ENCODE measurements at places on chromosomes 12 and 14.

GRCh38 chr12:47071241-47071852, 8.1 kb upstream of the PCED1B start:
- no peak for DNase-seq

DNA sequence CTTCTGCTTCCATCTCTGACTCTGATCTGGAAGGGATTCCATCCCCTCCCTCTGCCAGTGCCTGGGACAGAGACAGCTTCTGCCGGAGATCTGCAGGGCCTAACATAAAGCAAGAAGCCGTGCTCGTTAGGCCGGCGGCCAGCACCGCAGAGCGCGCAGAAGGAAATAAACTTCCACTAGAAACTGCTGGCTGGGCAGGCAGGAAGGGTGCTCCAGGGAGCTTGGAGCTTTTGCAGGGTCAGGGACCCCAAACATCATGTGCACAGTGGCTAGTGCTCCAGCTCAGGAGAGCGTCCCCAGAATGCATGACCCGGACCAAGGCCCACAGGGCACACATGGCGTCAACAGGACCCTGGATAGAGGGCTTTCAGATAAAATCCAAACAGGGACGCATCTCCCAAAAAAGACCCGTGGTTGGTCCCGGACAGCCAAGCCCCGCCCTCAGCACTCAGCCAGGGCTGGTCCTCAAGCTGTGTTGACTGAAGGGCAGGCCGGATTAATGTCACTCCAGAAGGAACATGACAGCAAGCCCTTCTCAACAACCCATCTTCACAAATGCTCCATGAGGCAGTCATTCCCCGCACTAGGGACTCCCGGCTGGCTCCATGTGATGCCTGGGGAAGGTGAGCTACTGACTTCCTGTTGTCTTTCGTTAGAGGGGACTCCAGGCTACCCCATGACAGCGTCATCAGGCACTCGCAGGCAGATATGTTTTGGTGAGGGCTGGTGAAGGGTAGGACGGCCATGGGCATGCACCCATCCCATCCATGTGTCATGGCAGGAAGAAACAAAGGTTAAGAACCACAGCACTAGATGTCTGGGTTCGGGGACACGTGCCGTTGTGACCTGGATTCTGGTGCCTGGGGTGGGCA, 121.5 kb downstream of the CALM1 start:
- no peak for DNase-seq

DNA sequence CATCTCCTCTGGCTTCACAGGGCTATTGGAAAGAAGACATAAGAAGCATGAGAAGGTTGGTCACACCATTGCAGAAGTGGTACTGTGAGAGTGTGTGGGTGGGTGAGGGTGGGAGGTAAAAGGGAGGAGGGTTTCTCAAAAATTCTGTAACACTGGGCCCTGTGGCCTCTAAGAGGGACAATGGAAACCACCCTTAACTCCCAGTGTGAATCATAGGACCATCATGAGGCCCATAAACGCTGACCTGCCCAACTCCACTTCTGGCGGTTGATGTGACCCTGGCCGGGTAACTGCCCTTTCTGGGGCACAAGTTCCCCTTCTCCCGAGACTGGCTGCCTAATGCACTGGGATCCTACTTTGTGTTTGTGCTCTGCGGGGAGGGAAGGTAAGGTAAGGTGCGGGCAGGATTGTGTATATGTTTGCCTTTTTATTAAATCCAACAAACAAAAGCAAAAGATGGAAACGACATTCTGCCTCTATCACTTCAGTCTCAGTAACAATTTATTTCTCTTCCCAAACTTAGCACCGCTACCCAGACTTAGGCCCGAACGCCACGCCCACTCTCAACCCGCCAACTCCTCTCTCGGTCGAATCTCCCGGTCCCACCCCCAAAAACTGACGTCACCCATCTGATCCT, 551 bp downstream of the METTL1 start:
- DNase-seq, result no peak

- no peak for DNase-seq
Observed at GRCh38 chr14:90412058-90412457, 15.2 kb downstream of the CALM1 start.

- no peak for DNase-seq
Observed at GRCh38 chr14:50610465-50610864, 50.5 kb downstream of the ATL1 start.
